ENCODE measurements at places on chromosomes 3 and 15. TPM values are rescaled to one million over a fixed set of nuclear protein-coding genes. Genes with fewer than 3 reads are reported as not detected.

DNA sequence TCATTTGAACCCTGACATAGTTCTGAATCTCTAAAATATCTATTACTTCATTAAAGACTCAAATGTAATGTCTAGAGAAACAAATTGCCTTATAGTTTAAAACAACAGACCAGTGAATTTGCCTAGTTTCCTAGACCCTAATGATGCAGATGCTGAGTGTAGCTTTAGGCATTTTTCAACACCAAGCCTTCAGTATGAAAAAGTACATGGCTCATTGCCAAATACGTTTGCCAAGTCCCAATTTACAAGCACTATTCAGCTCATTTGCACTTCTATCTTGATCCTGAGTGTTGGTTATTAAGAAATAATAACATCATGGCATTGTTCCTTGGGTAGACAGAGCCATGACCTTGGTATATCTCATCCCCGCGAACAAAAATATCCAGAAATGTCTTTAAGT, 46.8 kb downstream of the EOMES start:
- no peak for DNase-seq

GRCh38 chr3:196218155-196218712, 1.9 kb downstream of the SLC51A start:
- no peak for DNase-seq

DNA sequence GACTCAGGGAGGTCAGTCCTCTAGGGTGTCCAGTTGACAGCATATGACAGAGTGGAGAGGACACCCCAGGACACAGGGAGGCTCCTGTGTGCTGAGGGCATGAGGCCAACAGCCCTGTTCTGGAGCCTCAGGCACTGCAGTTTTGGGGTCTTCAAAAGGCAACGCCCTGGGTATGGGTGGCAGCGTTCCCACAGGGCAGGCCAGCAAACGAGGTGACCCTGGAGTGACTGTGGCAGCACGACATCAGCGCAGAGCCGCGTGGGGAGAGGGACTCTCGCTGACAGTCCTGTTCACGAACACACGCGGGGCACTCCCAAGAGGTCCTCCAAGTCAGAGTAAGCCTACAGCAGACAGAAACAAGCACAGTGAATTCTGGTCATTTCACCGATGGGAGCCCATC, 41.4 kb upstream of the VPS8 start:
- DNase-seq, result no peak

GRCh38 chr15:56950979-56951378, 32.5 kb downstream of the TCF12 start:
- DNase-seq, result no peak

- DNase-seq, result no peak
Measured at GRCh38 chr15:93028632-93029213, 60.3 kb downstream of the RGMA start.

GRCh38 chr3:163474766-163475165, 1603.5 kb downstream of the SI start:
- DNase-seq, result no peak

- no peak for DNase-seq
Measured at GRCh38 chr3:41464401-41464800, 265.1 kb downstream of the CTNNB1 start.

GRCh38 chr15:96334017-96334704, 3.7 kb downstream of the NR2F2 start:
- DNase-seq, result no peak

DNA sequence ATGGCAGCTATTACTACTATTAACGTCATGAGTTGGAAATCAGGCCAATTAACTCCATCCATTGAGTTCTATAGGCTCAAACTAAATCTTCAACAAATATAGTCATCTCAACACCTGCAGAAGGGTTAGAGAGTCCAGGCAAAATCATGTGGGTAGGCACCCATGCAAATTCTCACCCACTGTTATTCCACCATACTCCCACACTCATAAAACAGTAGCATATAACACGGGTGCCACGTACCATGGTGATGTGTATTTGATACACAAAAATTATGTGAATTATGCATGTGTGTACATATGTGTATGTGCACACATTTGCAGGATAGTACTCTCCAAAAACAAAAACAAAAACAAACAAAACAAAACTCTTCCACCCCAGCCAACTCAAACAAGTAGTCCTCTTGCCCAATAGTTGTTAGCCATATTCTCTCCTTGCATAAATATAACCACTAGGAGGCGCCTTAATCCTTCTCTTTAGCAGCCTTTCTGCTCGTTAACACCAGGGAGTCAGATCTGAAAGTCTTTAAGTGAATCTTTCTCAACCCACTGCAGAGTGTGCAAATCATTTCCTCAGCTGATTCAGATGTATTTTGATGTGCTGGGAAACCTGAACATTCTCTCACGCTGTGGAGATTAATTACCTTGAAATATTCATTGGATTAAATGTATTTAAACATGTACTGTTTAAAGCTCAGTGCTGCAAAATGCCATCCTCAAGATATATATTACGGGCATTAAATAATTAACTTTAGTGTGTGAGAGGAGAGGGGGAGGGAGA, 38.0 kb upstream of the COPB2 start:
- peak; percentile 49 for DNase-seq

GRCh38 chr15:89888214-89888804, 5.5 kb downstream of the AP3S2 start:
- DNase-seq, result no peak

DNA sequence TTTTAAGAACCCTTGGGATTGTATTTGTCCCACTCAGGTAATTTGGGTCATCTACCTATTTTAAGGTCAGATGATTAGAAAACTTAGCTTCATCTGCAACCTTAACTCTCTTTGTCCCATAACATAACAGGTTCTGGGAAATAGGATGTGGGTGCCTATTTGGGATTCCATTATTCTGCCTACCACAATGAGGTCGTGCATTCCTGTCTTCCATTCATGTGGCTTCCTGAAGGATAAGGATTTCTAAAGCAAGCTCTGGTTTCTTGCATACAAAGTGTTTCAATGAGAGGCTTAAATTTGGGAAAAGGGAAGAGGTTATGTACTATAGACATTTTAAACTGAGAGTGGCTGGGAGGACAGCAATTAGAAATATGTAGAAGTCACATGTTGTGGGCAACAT, 190.3 kb downstream of the MCTP2 start:
- DNase-seq, result no peak

- DNase-seq, result no peak
Measured at GRCh38 chr3:172332256-172333041, 115.8 kb downstream of the GHSR start.

DNA sequence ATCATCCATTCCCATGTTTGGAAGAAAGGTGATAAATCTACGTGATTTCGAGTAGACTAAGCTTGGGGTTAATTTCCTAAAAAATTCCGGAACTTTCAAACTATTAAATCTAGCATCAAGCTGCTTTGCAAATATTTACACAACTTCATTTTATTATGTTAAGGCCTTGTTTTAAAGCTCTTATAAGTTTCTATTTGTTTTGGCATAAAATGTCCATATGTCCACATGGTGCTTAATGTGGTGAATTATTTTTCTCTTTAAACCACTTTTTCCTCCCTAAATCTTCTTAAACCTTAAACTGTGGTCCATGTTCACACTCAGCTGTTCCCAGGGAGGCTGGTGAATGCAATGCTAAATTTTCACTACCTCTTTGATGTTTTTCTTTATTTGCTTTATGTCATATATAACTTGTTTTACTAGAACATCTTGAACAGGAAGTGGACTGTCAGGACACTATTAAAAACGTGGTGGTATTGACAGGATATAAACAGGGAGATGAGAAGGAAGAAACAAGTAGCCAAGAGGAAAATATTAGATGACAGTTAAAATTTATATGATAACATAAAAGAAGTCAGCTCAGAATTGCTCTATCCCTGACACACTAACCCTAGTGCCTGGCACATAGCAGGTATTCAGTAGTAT, 72.5 kb upstream of the AGTR1 start:
- peak; percentile 56 for DNase-seq

DNA sequence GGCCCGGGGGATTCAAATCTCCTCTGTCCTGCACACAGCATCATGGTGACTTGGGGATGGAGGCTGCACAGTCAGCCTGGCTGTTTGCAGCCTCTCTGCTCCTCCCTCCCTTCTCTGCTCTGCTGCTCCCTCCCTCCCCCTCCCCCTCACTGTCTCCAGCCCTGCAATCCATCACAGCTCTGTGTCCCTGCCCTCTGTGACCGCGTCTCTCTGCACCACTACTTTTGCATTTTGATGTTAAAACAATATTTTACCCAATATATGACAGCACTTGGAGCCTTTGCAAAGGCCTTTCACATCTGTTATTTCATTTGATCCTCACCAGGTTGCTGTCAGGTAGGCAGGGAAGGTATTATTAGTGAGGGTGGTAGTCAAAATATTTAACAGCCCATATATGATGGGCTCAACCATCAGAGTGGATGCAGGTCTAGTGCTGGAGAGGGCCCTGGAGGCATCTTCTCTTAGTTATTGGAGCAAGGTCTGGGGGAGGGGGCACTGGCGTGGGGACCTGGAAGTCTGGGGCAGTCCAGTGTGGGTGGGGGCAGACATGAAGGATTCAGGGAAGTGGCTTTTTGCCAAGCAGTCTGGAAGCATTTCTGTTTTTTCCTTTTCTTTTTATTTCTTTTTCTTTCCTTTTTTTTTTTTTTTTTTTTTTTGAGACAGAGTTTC, 16.3 kb upstream of the VPS8 start:
- no peak for DNase-seq

GRCh38 chr3:4980229-4981203, 1.3 kb downstream of the BHLHE40 start:
- DNase-seq, result peak; percentile 58

- no peak for DNase-seq
Measured at GRCh38 chr15:48828471-48828870, 17.6 kb upstream of the CEP152 start.

GRCh38 chr3:101862416-101863165, 13.3 kb downstream of the NFKBIZ start:
- DNase-seq, result no peak

DNA sequence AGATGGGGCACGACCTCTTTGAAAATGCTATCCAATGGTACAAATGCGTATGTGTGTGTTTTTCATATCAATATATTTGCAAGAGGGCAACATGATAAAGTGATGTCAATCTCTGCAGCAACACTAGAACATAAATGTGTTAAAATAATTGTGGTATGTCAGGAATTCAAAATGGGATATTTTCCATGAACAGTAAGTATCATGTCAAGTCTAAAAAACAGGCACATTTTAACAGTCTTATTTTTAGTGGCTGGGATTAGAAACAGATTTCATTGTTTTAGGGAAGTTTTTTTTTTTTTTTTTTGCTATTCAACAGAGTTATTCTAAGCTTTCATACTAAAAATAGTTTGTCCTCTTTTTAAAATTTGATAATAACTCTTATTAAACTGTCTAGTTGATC, 209.8 kb downstream of the GAP43 start:
- DNase-seq, result no peak

- DNase-seq, result no peak
Measured at GRCh38 chr15:34085746-34086145, 15.9 kb downstream of the EMC7 start.

DNA sequence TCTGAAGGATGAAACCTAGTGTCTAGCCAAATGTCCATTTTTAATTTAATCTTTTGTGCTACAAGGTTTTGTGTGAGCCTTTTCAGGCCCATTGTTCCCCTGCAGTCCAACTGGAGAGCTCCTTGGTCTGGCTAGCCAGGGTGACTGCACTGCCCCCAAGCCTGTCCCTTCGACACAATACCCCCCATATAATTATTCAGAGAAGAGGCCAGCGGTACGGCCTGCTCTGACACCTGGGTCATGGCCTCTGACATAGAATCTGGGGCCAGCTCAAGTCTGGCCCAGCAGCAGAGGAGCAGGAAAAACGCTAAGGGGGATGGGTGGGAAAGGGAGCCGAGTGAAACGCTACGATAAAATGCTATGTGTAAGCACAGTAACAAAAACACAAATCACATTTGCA, 64.2 kb upstream of the PYGO1 start:
- no peak for DNase-seq

DNA sequence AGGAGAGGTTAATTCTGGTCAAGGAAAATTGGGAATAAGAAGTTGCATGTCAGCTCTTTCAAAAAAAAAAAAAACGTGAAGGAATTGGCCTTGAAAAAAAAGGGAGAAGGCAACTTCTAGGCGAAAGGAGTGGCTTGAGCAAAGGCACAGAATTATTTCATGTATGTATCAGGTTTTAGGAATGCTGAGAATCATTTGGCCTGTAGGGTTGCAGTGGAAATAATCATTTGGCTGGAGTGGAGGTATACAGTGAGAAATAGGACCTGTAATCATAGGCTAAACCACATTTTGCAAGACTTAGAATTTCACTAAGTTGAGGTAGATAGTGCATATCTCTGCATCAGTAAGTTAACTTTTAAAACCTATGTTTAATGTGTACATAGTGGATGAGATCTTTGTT, 54.9 kb downstream of the EPHA6 start:
- no peak for DNase-seq

Gene SPINT1
- 70.1 TPM for polyA plus RNA-seq

Gene DPPA2
- 0.89 TPM for polyA plus RNA-seq

Gene GHSR
- not detected for polyA plus RNA-seq

Gene CSPG4
- polyA plus RNA-seq, result 11.7 TPM

Gene HRH1
- 2.3 TPM for polyA plus RNA-seq

Gene TEX55
- polyA plus RNA-seq, result not detected

Gene SEMA3G
- 34.9 TPM for polyA plus RNA-seq

Gene FGF7
- polyA plus RNA-seq, result 21.6 TPM

Gene CELF6
- polyA plus RNA-seq, result 5.2 TPM

Gene SHF
- 14.7 TPM for polyA plus RNA-seq

Measured in right renal pelvis (tissue), 4 donors.